GM20000 (cell line): ENCODE measurements at places on chromosomes 7 and 10.
A peak's percentile ranks its signal among the peaks of the same experiment; 100 is the strongest.

GRCh38 chr10:24503461-24504320 lies 220.0 kb downstream of the ARHGAP21 start:
- DNase-seq = peak; percentile 42

DNA sequence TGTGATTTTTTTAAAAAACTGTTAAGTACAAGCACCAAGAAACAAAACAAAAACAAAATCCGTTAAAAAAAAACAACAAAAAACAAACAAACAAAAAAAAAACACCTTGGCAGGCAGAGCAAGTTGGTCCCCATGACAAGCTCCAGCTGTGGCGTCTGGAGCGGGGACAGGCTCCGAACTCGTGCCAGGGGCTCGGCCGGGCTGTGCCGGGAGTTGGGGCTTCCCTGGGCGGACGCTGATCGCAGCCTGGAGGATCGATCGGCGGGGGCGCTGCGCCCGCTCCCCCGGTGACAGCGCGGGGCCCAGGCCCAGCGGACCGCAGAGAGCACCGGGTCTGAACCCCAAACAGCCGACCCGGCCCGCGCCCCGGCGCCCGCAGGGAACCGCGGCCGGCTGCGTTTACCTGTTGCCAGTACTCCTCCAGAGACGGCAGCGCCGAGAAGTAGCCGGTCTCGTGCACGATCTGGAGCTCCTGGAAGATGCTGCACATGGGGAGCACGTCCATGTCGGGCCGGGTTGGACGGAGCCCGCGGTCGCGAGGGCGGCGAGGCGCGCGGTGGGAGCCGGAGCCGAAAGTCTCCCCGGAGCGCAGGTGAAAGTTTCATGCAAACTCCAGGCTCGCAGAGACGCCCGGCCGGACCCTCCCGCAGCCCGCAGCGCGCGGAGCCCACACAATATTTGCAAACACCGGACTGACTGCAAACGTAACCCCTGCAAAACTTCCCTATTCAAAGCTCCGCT lies at the start of gene KLF6:
Gene KLF6, minus strand, starts transcription at position 700 of the 741 bp plus-strand sequence. Its CDS starts 195 bp downstream, at position 505.
- peak; percentile 55 for DNase-seq

- DNase-seq = no peak
Observed at GRCh38 chr7:71626206-71626605, 494.3 kb downstream of the GALNT17 start.

GRCh38 chr7:57641521-57642067 lies 191.6 kb downstream of the ZNF716 start:
- DNase-seq = no peak

GRCh38 chr10:32948451-32948850 lies 9.6 kb downstream of the ITGB1 start:
- DNase-seq = no peak

DNA sequence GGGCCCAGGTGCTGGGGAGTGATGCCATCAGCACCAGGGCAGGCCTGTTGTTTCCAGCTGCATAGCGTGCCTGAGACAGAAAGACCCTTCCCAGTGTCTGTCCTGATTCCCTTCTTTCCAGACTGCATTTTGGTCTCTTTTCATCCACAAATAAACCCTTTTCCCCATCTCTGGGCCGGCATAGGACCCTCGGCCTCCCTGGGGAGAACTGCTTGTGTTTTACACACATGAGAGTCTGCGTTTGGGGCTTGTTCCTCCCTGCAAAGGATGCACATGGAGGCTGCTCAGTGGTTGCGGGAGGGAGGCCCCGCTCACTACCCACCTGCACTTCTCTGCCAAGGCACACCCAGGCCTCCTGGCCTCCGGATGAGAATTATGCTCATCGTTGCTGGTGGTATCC lies 5.8 kb upstream of the MMP21 start:
- no peak for DNase-seq

GRCh38 chr7:84009782-84010181 lies 184.8 kb downstream of the SEMA3A start:
- no peak for DNase-seq

GRCh38 chr7:8490391-8491045 lies 57.1 kb downstream of the NXPH1 start:
- DNase-seq = no peak

DNA sequence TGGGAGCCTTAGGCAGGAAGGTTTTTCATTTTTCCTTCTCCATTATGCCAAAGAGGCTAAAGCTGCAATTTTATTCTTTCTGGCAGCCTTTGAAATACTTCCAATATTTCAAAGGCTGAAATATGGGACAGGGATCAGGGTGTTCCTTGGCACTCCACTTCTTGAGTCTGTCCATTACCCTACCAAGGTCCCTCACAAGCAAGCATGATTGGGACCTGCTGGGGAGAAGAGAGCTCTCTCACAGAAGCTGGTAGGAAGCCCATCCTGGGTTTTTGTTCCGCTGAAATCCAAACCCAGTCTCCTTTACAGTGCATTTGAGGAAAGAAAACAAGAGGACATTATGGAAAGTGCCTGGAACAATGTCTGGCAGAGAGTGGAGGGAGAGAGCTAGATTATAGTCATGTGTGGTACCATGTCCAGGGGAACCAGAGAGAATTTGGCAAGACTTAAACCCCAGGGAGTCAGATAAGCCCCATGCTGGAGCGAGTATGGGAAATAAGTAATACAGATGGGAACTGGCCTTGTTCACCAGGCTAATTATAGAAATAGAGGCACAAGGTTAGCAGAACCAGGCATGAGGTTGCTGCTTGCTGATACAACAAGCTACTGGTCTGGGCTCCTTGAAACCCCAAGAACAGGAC lies 104.7 kb downstream of the LSM5 start:
- no peak for DNase-seq

DNA sequence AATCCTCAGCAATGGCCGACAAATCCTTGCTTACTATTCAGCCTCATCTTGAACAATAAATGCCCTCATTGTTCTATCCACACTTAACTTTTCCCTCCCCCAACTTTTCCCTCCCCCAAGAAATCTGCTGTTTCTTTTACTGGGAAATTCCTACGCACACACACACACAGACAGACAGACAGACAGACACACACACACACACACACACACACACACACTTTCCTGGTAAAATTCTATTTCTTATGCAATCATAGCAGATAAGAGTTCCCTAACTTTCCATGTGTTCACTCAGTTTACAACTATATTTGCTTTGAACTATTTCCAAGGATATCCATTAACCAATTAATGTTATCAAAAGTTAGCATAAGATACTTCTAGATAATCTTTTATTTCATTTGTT lies 52.9 kb downstream of the RELN start:
- no peak for DNase-seq

DNA sequence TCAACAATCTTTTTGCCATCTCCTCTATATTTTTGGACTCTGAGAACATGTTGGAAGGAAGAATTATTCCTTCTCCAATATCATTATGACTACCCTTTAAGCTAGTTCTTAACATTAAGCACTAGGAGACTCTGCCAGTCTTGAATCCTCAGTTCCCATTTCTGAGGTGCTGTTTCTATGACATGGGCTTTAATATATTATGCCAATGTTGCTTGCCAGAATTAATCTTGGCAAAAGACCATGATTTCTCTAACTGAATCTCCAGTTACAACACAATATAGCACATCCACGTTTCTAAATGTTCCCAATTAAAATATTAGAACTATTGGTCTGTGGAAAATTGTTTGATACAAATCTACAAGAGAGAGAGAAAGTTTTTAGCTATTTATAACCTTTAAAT lies 250.0 kb downstream of the HGF start:
- DNase-seq = no peak

GRCh38 chr10:32793033-32793432 lies 165.0 kb downstream of the ITGB1 start:
- no peak for DNase-seq

- no peak for DNase-seq
Observed at GRCh38 chr10:118276204-118276603, 65.9 kb downstream of the FAM204A start.

- DNase-seq = no peak
Observed at GRCh38 chr10:70343312-70343711, 39.1 kb downstream of the LRRC20 start.

GRCh38 chr10:117255835-117256460 lies 15.0 kb downstream of the SLC18A2 start:
- no peak for DNase-seq
